BJ (cell line): ENCODE measurements at places on chromosomes 12 and 14.

- DNase-seq, result no peak
Observed at GRCh38 chr14:85233756-85234155, 296.2 kb upstream of the FLRT2 start.

DNA sequence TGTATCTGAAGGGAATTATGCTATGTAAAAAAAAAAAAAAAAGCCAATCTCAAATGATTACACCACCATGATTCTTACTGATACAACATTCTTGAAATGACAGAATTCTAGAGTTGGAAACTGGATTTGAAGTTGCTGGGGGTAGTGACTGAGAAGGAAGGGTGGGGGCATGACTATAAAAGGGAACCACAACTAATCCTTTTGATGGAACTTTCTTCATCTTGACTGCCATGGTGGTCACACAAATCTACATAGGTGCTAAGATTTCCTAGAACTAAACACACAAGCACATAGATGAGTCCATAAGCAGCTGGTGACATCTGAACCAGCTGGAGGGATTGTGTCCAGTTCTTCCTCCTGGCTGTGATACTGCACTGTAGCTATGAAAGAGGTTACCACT is 51.4 kb downstream of the CLMN start:
- no peak for DNase-seq

DNA sequence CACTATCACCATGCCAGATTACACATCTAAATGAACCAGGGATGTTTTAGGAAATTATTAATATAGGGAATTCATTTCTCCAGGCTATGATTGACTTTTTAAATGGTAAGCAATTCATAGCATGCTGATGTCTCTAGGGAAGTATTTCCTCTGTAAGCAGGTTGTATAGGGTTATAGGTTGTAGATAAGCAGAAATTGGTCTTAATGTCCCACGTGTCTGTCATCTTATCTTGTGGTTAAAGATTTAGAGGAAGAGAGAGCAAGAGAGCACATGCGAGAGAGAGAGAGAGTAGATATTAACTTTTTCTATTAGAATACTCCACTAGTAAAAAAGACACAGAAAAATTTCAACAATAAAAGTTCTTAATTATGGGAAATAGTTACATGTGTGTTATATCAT is 32.6 kb downstream of the TRHDE start:
- no peak for DNase-seq

DNA sequence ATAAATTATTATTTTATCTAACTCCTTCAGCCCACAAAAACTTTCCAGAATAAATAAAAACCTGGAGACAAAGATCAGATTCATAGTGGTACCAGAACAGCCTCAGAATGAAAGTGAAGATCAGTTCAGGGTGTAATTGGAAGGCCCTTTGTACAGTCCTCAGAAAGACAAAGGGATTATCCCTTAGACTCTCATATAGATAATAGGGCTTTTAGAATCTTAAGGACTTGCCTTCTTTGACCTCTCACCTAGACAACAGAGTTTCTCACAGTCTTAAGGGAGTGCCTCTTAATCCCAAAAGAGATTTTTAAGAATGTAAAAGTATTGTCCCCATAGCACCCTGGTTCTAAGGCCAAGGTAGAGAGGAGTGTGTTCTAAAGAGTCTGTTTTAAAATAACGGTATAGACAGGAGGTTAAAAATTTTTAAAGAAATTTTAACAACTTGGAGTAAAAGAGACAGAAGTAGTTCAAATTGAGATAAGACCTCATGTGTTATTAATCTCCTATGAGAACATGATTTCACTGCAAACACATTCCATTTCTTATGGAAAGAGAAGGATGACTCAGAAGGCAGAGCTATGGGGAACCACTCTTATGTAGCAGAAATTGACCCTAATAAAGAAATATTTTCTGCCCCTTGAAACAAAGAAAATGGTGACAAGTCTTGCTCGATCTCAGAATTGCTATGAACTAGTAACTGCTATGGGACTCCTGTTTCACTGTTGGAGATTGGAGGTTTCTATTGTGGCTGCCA is 24.2 kb upstream of the NOVA1 start:
- no peak for DNase-seq

DNA sequence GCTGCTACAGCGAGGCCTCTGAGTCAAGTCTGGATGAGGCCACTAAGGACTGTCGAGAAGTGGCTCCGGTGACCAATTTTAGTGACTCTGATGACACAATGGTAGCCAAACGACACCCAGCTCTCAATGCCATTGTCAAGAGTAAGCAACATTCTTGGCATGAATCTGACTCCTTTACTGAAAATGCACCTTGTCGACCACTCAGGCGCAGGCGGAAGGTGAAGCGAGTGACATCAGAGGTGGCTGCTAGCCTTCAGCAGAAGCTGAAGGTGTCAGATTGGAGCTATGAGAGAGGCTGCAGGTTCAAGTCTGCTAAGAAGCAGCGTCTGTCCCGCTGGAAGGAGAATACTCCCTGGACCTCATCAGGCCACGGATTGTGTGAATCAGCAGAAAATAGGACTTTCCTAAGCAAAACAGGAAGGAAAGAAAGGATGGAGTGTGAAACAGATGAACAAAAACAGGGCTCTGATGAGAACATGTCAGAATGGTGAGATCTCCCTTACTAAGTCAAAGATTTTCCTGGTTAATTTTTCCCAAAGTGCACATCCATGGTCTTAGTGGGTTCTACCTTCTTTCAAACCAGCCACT is 2.9 kb downstream of the GPATCH2L start:
- no peak for DNase-seq

DNA sequence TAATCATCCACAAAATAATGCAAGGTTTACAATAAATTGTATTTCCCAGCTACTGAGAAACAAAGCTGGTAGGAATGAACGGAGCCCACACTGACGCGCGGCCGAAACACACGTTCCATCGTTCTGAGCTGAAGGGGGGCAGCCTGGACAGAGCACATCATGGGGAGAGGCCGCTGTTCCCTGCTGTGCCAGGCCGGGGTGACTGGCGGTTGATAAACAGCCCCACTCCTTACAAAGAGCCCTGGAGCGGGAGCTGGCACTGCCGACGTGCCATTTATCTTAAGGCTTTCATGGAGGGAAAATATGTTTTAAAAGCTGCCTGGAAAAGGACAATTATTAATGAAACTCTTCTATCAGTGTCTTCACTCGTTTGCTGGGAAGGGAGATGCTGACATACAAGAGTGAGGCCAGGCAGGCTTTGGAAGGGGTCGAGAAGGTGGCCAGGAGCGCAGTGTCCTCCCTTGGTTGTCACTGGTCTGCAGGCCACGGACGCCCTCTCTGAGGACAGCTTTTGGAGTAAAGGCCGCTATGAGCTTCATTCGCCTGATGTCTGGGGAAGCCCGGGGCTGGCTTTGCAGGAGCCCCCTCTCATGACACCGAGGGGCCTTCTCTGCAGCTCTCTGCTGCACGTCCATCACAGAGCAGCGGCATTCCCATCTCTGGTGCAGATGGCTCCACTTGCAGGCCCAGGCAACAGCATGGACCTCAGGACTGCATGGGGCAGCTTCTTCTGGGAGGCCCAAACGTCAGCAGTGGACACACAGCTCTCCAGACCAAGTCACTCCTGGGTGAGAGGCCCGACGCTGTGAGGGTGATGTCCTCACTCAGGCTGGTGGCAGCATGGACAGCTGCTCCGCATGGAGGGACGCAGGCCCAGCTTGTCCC is 355.3 kb upstream of the SFSWAP start:
- DNase-seq, result no peak

DNA sequence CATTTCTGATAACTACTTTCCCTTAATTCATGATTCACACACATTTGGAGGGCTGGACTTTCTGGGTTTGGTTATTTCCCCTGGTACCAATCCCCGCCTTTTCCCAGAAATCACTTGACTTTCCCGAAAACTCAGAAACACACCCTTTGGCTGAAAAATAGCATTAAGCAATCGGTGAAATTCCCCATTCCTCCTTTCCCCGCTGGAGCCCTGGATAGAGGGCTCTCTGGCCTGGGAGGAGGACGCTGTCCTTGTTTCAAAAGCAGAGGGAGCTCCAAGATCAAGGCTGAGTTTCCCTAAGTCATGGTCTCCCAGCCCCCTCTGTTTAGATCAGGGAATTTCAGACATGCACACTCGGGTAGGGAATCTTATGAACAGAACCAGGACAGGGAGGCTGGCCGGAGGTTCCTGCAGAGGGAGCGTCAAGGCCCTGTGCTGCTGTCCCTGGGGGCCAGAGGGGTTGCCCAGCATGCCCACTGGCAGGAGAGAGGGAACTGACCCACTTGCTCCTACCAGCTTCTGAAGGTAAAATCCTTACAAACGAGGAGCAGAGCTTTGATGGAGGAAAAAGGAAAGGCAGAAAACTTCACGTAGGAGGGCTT is at the start of gene C1S:
C1S (plus strand) TSS at position 366 of the 602 bp plus-strand sequence. CDS start 1,195 bp downstream, outside the sequence.
- DNase-seq, result peak; percentile 97

GRCh38 chr12:65499167-65499566 is 220.7 kb downstream of the MSRB3 start:
- no peak for DNase-seq

GRCh38 chr14:28756884-28757570 is 9.6 kb upstream of the FOXG1 start:
- DNase-seq, result no peak

GRCh38 chr12:81596558-81596957 is 162.6 kb downstream of the PPFIA2 start:
- no peak for DNase-seq

- no peak for DNase-seq
Observed at GRCh38 chr12:98532687-98533304, 17.4 kb downstream of the TMPO start.

GRCh38 chr14:68564826-68565759 is 227.8 kb downstream of the ZFP36L1 start:
- no peak for DNase-seq

GRCh38 chr14:85601690-85602089 is 71.7 kb downstream of the FLRT2 start:
- no peak for DNase-seq

GRCh38 chr12:6460751-6461371 is 9.0 kb downstream of the TAPBPL start:
- DNase-seq, result no peak

GRCh38 chr12:120242275-120242799 is 23.2 kb downstream of the PXN start:
- no peak for DNase-seq

DNA sequence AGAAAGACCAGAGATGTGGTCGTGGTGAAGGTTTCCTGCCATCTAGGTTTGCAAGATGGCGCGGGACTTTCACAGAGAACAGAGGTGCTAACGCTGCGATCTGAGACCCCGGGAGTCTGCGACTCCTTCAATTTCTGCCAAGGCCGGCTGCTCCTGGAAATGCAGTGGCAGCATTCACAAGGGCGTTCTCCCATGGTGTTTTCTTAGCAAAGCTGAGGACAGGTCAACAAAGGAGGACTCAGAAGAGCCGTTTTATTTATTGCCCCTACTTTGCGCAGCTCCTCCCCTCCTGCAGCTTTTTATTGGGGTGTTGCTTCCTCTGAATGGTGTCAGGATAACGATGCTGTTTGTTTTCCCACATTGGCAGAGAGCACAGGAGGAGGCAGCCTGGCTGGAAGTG is 86.3 kb downstream of the TMEM132C start:
- DNase-seq, result no peak

GRCh38 chr12:20039562-20039961 is 328.8 kb upstream of the PDE3A start:
- no peak for DNase-seq

DNA sequence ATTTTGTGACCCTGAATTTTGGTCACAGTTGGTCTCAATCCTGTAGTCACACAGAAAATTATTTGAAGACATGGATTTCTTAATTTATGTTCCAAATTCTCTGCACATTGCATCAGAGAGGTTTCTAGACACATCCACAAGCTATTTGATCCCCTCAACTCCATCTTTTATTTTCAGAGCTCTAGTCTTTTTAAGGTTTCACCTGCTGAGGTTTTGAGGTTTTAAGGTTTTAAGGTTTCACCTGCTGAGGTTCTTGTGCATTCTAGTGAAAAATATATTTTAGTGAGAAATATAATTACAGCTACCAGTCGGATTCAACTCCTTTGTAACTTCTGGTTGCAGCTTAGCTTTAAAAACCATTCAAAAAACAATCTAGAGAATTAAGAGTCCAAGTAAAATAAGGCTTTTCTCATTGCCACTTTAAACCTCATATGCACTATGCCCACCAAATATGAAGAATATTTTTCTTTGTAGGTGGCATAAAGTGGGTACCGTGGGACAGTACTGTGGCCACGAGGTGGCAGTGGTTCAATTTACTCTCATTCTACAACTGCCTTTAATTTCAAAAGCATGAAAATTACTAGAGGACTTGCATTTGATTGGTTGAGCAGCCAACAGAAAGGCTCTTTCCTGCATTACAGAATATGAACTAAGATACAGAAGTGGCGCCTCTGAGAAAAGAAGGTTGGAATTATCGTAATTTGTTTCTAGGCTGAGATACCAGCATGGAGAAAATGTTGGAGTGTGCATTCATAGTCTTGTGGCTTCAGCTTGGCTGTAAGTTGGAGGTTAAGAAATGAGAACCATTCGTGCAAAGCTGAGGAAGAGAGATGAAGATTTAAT is 366.5 kb upstream of the OR4E1 start:
- no peak for DNase-seq

GRCh38 chr12:32586390-32586789 is 92.7 kb upstream of the DNM1L start:
- DNase-seq, result no peak

- DNase-seq, result no peak
Observed at GRCh38 chr12:106147956-106148355, 9.2 kb upstream of the NUAK1 start.

- no peak for DNase-seq
Observed at GRCh38 chr14:34013721-34014060, 62.8 kb upstream of the EGLN3 start.

DNA sequence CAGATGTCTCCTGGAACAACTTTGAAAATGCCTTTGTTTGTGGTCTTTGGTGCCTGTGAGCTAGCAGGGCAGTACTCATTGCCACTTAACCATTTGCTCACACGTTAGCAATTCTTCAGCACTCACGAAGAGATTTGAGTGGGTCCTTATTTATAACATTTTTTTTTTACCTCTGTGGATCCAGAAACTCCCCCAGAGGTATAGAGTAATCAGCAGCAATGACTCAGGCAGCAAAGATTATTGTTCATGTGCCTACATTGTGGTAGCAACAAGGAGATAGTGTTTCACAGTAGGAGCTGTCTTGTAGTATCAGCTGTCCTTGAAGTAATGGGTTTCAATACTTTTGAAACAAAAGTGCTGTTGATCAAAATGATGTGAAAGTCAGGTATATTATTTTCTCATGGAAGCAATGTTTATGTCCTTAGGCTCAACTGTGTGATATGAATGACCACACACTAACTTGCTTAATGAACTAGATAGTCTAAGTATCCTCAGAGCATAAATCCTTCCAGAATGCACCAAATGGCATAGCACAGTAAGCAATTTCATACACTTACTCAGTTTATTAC is 304.1 kb downstream of the EGLN3 start:
- DNase-seq, result no peak

DNA sequence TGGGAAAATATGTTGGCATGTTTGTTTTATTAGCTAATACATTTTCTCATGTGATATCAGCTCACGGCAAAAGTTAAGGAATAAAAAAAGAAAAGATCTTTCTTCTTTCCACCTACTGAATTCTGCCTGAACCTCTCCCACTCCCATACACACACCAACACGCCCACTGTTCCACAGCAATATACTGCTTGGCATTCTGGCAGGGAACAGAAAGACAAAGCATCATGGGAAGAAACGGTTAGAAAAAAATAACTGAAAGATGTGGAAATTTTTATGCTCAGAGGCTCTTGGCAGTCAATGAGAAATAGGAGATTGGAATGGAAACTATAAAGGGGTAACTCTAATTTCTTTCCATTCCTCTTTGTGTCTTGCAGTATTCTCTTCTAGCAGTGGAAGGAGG is 268.5 kb downstream of the FOXG1 start:
- DNase-seq, result no peak
